Stimulated activated CD8-positive, alpha-beta memory T cell treated with anti-CD3 and anti-CD28 coated beads, Interleukin-4, amount 100 ng/mL, for 1 hour (primary cell): ENCODE measurements at places on chromosomes 6 and 20.

DNA sequence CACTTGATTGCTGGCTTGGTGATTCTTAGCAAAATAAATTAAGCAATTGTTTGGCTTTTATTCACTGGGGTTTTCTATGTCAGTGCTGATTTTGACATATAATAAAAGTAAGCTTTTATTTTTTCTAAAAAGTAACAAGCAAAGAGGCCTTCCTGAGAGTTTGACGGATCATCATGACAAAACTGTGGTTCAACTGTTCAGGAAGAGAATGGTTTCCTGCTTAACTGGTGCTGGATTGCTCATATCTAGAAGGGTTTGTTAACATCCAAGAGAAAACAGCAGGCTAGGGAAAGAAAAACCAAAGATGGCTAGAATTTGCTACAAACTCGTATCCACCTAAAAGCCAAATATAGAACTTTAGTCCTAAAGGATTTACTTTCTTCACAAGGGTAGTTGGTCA is 21.2 kb downstream of the SERPINB1 start:
- DNase-seq: no peak

DNA sequence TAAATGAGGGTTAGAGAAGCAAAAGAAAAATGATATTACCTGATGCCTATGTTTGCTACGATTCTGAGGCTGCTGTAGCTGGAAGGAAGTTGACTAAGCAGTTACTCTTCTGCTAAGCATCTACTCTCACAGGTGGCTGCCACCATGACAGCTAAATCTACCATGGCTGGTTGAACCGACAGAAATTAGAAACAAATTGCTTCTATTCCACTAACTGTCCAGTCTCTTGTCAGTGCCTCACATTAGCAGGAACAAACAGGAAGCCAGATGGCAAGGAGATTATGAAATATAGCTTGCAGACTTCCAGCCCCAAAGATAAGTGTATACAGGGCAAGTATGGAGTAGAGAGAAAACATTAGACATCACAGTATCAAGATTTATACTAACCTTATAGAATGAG is 59.4 kb upstream of the TMEM200A start:
- DNase-seq: no peak

DNA sequence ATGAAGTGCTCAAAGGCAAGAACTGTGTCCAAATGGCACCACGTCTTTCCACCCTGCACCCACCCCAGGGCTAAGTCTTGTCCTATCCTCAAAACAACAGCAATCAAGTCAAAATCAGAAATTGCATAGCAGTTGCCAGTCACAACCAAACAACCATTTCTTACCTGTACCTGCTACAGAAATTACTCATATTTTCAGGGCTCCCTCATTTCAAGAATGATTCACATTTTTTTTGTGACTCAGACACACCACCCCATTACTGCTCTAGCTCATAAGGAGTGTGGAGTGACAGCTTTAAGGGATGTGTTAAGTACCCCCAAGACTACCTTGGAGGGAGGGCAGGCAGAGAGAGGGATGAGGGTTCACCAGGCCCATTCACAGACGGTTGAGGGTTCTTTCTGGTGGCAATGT is 111.7 kb downstream of the TRERF1 start:
- no peak for DNase-seq

- no peak for DNase-seq
These were observed 17.4 kb upstream of the HM13 start for GRCh38 chr20:31496761-31497295.

- no peak for DNase-seq
These were observed 171.0 kb upstream of the CITED2 start for GRCh38 chr6:139545206-139546105.

GRCh38 chr6:24100770-24101155 is 25.3 kb upstream of the NRSN1 start:
- no peak for DNase-seq

DNA sequence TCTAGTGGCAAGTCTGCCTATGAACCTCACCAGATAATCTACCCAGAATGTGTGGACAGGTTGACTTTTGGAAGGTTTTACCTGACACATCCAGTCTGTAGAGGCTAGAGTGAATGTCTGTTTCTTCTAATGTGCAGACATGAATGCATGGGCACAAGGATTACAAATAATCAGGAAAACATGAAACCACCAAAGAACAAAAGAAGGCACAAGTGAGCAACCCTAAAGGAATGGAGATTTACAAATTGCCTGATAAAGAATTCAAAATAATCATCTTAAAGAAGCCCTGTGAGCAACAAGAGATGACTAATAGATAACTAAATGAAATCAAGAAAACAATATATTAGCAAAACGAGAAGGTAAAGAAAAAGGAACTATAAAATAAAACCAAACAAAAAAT is 876.1 kb upstream of the ADGRB3 start:
- no peak for DNase-seq

- no peak for DNase-seq
These were observed 423.7 kb upstream of the MARCKS start for GRCh38 chr6:113433335-113433991.

- no peak for DNase-seq
These were observed 41.9 kb upstream of the PRSS16 start for GRCh38 chr6:27205375-27206278.

- no peak for DNase-seq
These were observed 24.4 kb downstream of the GNAS-AS1 start for GRCh38 chr20:58826271-58826670.

- no peak for DNase-seq
These were observed 109.5 kb upstream of the CLDN20 start for GRCh38 chr6:155154158-155154830.

DNA sequence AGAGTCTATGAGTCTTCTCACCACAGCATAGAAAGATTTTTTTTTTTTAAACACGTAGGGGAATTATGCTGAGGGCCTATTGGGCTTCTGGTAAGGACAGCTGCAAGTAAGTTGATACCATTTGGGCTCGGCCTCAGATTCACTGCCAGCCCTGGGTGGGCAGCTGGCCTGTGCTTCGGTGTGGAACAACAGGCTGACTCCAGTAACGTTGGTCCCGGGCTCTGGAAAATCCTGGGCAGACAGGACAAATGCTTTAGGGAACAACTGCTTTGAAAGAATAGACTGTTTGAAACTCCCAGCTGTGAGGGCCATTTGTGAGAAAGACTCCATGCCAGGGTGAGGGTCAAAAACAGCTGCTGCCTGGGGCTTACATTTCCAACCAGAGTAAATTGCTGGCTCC is 366.5 kb downstream of the QKI start:
- DNase-seq: no peak

GRCh38 chr6:137660296-137660731 is 166.1 kb upstream of the OLIG3 start:
- DNase-seq: no peak

GRCh38 chr6:44725070-44725469 is 337.6 kb downstream of the CDC5L start:
- DNase-seq: no peak

- no peak for DNase-seq
These were observed 203.9 kb downstream of the TBXT start for GRCh38 chr6:165963750-165964149.

DNA sequence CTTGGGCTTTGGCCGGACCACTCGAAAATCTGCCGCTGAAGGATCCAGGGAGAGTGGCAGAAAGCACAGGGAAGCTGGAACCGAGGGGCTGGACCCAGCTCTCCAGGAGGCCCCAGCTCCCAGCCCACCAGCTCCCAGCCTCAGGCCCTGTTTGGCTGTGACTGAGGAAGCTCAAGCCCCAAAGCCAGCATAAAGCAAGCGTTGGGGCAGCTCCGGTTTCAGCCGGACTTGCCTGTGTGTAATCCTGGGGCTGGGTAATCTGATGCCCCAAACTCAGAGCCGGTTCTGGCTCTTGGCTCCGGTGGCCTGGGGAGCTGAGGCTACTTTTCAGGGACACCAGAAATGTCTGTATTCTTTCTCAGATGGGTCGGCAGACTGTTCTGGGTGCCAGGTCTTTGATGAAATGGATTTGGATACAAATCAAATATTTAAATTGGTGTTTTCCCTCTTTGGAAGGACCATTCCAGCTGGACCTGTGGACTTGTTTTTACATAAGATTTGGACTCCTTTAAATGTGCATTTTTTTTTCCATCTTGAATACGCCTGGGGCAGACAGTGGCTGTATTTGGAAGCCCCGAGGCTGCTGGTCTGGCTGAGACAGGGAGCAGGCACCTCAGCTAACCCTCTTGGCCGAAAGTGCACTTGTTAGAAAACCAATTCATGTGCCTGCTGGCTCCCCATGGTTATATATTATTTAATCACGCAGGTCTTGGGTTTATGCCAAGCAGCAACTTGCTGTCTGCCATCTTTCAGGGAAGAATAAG is 29.7 kb downstream of the RPP40 start:
- DNase-seq: no peak

- DNase-seq: no peak
These were observed 7.0 kb downstream of the ADTRP start for GRCh38 chr6:11771473-11772048.

DNA sequence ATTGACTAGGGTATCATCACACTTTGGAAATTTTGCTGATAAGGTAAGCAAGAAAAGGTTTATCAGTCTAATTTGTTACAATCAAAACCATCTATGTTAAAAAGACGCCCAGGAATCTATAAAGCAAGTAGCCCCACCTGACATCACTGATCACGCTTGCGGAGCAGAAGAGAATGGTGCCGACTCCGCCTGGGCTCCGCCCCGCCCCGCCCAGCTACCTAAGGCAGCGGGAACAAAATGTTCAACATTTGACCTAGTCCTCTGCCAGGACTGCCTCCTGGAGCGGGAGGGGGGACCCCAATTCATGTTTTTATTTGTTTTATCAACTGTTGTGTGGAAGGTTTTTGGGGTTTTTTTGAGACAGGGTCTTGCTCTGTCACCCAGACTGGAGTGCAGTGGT is 520.5 kb downstream of the PREX1 start:
- no peak for DNase-seq
